Stimulated activated CD4-positive, alpha-beta T cell treated with anti-CD3 and anti-CD28 coated beads, Interleukin-1b, Interleukin-23, amount 100 ng/mL, for 1 hour (primary cell): ENCODE measurements at places on chromosomes 5 and 9.

GRCh38 chr5:33631786-33632185 is 191.0 kb downstream of the TARS1 start:
- no peak for DNase-seq

- DNase-seq = no peak
Measured at GRCh38 chr9:105673850-105674387, 11.7 kb downstream of the TAL2 start.

DNA sequence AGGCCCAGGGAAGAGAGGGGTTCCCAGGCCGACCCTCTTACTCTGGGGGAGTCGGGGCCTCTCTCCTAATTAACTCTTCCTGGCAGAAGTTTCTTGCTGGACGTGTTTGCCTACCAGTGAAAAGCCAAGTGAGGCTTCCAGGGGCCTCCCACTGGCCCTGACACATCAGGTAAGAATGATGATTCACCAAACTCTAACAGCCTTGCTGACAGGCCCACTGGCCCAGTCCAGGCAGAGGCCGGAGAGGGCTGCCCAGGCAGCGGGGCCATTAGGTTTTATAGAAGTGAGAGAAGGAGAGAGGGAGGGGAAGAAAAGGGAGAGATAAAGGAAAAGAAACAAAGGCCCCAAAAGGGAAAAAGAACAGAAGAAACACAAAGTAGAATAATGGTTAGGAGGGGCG is 50.8 kb upstream of the FOXE1 start:
- DNase-seq = no peak

GRCh38 chr5:107404595-107405374 is 266.0 kb downstream of the EFNA5 start:
- no peak for DNase-seq

- no peak for DNase-seq
Measured at GRCh38 chr9:74643303-74643923, 146.3 kb downstream of the RORB start.
